ENCODE measurements at places on chromosomes 6 and 20. TPM values are rescaled to one million over a fixed set of nuclear protein-coding genes. Genes with fewer than 3 reads are reported as not detected.

GRCh38 chr6:327538-328116 lies 35.3 kb downstream of the DUSP22 start:
- peaks cover 1% of the 10 kb centered on the region for H3K36me3 ChIP-seq
- no peak for DNase-seq
- H3K27me3 ChIP-seq, result no peaks in the 10 kb centered on the region
- no peak overlapping the region for H3K4me3 ChIP-seq
- no peak overlapping the region for H3K27ac ChIP-seq

- H3K27me3 ChIP-seq, result no peaks in the 10 kb centered on the region
- no peaks in the 10 kb centered on the region for H3K4me1 ChIP-seq
- no peaks in the 10 kb centered on the region for H3K36me3 ChIP-seq
- no peak overlapping the region for H3K27ac ChIP-seq
Measured at GRCh38 chr6:106832766-106833510, 141.6 kb downstream of the CD24 start.

GRCh38 chr6:149209871-149210775 lies 107.4 kb upstream of the TAB2 start:
- no peak overlapping the region for H3K4me3 ChIP-seq
- no peaks in the 10 kb centered on the region for H3K36me3 ChIP-seq
- no peaks in the 10 kb centered on the region for H3K27me3 ChIP-seq
- no peaks in the 10 kb centered on the region for H3K4me1 ChIP-seq

DNA sequence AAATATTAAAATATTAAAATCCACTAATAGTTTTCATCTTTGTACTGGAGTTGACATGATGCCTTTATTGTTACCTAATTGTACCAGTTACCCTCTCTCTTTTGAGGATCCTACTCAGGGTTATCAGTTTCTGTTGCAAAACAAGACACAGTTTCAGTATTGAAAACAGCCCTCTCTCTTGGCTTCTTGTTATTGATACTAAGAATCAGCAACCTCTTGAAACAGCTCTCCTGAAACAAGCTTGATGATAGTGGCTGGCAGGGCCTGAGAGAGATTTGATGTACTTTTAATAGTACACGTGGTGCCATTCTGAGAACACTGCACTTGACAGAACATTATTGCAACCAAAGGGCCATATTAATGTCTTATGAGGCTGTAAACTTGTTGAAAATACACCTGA lies 64.9 kb upstream of the MEI4 start:
- no peaks in the 10 kb centered on the region for H3K36me3 ChIP-seq
- H3K27ac ChIP-seq, result no peak overlapping the region
- no peaks in the 10 kb centered on the region for H3K27me3 ChIP-seq

MMP24 gene
- total RNA-seq, result 0.28 TPM

SRSF12 gene
- 1.9 TPM for total RNA-seq

SCAF8 gene
- 47.3 TPM for total RNA-seq

Measured in HepG2 (cell line).